Pancreas (tissue), 10 donors: ENCODE measurements at places on chromosomes 5 and 9. TPM values are rescaled to one million over a fixed set of nuclear protein-coding genes. Genes with fewer than 3 reads are reported as not detected.

Gene ELOVL7
- polyA plus RNA-seq, result 4.4 TPM

Gene PDZD2
- polyA plus RNA-seq, result 1.4 TPM

Gene BHMT2
- 1.4 TPM for polyA plus RNA-seq

Gene PCDHB14
- polyA plus RNA-seq, result 2.8 TPM

Gene CD14
- polyA plus RNA-seq, result 11.8 TPM

Gene NR6A1
- 3.1 TPM for polyA plus RNA-seq

Gene SVEP1
- polyA plus RNA-seq, result 1.2 TPM

Gene GAPVD1
- 6.2 TPM for polyA plus RNA-seq

Gene SYNPO
- polyA plus RNA-seq, result 28.8 TPM

Gene SPEF2
- 4.8 TPM for polyA plus RNA-seq

Gene PGM5
- 2.2 TPM for polyA plus RNA-seq

Gene FYB1
- polyA plus RNA-seq, result 0.56 TPM

Gene PCDHGA11
- 0.23 TPM for polyA plus RNA-seq

Gene IFNA13
- polyA plus RNA-seq, result not detected

Gene SLC4A9
- polyA plus RNA-seq, result 1.0 TPM

Gene LCN15
- polyA plus RNA-seq, result not detected

Gene FST
- 0.65 TPM for polyA plus RNA-seq

Gene GLRA1
- polyA plus RNA-seq, result 0.08 TPM

Gene CKMT2
- polyA plus RNA-seq, result 1.8 TPM

Gene TLX3
- polyA plus RNA-seq, result not detected

Gene PCDHB4
- 5.1 TPM for polyA plus RNA-seq
